ENCODE measurements at places on chromosomes 2 and 18.

DNA sequence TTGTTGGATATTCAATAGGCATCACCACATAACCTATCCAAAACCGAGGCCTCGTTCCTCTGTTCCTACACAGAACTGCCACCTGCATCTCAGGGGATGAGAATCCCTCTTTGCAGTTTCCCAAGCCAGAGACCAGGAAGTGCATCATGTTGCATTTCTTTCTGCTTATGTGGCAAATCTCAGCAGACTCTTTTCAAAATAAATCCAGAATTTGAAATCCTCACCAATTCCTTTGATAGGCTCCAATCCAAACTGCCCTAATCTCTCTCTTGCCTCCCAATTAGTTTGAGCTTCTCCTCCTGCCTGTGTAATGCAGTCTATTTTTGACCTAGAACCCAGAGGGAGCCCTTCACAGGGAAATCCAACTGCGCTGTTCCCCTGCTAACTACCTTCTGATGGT, 215.5 kb downstream of the RNF144A start:
- DNase-seq, result no peak

DNA sequence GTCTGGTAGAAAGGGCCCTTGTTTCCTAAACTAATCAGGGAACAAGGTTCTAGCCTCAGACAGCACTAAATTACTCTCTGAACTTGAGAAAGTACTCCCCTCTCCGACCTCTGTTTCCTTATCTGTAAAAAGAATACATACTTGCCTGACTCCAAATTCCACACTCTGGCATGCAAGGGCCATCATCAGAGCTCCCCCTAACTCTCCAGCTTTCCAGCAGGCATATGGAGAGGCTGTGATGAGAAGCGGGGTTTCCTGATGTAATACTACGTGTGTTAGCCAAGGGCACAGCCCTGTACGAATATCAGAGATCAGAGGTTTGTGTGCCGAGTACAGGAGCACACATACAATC, 1.8 kb upstream of the EVA1A start:
- no peak for DNase-seq

GRCh38 chr2:136131484-136131960, 13.6 kb upstream of the CXCR4 start:
- DNase-seq, result no peak

DNA sequence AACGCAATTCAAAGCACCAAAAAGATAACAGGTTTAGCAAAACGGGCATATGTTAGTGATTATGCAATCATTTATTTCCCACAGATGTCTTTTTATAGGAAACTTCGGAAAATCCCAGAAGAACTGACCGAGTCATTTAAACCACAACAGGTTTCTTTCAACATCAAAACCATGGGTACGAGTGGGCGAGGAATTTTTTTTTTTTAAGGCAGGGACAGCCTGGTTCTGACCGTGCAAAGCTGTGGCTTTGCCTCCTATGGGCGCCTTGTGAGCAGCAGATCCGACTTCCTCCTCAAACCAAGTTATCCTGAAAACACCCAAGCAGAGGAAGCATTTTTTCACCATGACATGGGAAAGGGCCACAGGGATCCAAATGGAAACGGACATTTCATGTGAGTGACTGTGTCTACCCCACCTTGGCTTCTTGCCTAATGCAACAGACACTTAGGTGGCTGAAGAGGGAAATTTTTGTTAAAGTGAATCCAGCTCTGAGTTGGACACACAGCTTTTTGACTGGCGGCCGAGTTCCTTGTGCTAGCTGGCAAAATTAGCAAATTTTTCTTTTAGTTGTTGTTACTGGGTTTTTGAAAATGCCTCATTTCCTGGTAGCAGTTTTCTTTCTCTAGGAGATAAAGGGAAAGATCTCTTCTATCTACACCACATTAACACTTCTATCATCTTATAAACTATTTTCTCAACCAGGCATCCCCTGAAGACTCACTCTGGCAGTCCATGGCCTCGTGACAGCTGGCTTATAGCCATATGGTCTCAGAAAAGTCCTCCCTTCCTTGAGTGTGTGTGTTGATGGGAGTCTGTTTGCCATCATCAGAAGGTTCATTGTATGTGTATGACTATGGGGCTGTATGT, 487.4 kb upstream of the ZEB2 start:
- DNase-seq, result no peak

- no peak for DNase-seq
Measured at GRCh38 chr2:11024259-11024645, 112.5 kb downstream of the KCNF1 start.

GRCh38 chr2:14806613-14807012, 174.1 kb downstream of the LRATD1 start:
- no peak for DNase-seq

DNA sequence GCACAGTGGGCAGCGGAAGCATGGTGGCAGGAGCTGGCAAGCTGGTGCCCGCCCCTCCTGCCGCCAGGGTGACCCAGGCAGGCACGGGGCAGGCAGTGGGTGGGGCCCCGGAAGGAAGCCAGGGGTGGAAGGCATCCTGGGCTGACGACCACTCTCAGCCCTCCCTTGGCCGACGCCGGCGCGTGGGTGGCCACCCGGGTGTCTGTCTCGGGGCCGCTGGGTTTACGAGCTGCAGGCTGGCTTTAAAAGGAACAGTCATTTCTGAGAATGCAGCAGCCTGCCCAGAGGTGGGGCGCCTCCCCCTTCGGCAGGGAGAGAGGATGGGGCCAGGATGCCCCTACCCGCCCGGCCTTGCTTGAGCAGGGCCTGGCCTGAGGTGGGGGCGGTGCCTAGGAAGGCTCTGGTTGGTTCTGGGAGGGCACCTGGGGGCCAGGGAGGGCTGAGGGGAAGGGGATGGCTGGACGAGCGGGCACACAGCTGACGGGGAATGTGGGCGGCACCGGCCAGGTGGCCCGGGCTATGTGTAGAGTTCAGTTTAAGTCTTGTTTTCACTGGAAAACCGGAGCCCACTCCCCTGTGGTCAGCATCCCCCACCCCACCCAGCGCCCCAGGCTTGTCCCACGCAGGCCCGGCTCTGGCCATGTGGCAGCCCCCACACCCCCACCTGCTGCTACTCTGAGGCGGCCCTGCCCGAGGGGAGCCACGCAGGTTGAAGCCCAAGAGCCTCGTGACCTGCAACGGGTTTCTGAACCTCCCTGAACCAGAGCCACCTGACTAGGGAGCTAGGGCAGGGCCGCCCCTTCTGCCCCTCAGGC, 6.3 kb downstream of the BOK start:
- DNase-seq, result no peak

DNA sequence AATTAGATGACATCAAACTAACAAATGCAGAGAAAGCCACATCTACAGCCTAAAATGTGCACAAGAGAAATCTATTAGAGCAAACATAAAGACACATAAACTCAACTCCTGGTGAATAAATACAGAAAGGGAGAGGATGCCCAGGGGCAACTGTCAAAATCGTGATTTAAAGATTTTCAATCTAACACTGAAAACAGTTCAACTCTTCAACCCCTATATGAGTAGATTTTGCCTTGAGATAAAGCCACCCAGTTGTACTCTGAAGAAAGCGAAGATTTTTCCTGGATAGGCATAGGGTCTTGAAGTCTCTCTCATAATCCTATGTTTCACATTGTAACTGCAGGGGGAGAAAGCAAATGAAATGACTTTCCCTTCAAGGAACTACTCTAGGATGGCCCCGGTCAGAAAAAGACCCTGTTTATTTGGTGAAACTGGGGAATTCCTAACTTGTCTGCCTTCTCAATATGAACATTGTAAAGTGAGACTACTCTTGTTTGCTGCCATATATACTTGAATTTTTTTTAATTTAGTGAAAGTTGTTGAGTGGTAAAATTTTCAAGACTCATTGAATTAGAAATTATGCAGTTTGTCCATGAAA, 226.7 kb downstream of the ERBB4 start:
- DNase-seq, result no peak

DNA sequence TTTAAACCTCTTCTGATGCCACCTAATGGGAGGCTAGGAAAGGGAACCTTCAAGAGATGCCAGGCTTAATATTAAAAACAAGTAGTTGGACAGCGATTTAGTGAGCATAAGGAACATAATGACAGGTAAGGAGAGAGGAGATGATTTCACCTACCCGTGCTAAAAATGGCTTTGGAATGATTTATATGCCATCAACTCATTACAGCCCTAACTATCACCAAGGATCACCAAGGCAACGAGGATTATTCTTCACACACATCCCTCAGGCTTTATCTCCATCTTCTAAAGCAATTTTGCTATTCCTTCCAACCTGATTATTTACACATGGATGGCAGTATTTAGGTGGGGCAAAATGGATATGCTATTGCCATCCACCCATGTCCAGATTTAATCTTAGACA, 237.8 kb downstream of the DCC start:
- DNase-seq, result no peak

DNA sequence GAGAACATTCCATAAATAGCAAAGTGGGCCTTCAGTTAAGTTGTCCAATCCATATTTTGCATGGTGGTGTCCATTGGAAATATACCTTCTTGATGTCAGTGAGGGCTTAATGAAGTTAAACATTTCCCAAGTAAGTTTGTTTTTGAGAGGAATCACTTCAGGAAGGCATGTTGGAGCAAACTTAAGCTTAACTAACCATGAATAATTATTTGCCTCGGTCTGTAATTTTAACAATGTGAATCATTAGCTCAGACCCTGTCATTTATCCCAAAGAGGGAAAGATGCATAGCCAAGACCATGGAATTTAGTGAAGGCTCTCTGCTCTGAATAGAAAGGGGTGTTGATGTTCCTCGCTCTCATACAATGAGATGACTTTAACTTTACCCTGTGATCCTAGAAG, 47.4 kb downstream of the SPATS2L start:
- no peak for DNase-seq

DNA sequence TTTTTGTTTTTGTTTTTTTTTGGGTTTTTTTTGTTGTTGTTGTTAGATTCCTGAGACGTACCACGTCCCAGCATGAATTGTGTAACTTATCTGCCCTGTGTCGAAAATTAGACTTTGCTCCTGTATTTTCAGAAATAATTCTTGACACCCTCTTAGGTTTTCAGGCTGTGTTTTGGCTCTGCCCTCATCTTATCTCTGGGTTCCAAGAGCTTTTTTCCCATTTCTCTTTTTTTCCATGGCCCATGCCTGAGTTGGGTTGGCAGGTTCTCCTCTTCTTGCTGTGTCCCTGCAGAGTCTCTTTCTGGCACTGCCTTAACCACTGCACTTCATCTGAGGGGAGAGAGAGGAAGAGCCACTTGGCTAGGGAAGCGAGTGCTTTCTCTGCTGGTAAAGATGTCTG, 42.4 kb downstream of the CTIF start:
- DNase-seq, result no peak

DNA sequence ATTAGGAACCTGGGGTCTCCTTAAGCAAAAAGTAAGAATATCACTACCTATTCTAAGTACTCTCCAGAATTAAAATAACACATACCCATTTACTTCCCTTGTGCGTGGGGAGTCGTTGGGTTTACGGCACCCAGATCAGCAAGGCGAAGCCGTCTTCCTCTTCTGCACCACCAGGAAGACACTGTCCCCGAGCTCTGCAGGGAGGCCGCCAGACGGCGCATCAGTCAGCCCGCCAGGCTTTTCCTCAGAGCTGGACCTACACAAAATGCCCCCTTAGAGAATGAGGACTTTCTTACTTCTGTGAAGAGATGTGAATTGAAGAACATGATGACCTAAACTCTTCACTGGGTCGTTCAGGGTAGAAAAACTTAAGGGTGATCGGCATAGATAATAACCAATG, 526.5 kb downstream of the GALR1 start:
- DNase-seq, result no peak

- no peak for DNase-seq
Measured at GRCh38 chr2:16181741-16182090, 241.4 kb downstream of the MYCN start.

GRCh38 chr2:96895032-96895745, 25.3 kb upstream of the SEMA4C start:
- no peak for DNase-seq

DNA sequence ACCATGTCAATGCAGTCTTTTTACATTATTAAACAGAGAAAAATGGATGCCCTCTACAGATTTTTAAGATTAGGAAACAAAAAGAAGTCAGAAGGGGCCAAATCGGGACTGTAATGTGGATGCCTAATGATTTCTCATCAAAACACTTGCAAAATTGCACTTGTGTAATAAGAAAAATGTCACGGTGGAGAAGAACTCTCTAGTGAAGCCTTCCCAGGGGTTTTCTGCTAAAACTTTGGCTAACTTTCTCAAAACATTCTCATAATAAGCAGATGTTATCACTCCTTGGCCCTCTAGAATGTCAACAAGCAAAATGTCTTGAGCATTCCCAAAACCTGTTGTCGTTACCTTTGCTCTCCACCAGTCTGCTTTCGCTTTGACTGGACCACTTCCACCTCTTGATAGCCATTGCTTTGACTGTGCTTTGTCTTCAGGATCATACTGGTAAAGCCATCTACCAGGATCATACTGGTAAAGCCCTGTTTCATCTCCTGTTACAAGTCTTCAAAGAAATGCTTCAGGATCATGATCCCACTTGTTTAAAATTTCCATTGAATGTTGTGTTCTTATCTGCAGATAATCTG, 226.8 kb downstream of the TNS1 start:
- no peak for DNase-seq

DNA sequence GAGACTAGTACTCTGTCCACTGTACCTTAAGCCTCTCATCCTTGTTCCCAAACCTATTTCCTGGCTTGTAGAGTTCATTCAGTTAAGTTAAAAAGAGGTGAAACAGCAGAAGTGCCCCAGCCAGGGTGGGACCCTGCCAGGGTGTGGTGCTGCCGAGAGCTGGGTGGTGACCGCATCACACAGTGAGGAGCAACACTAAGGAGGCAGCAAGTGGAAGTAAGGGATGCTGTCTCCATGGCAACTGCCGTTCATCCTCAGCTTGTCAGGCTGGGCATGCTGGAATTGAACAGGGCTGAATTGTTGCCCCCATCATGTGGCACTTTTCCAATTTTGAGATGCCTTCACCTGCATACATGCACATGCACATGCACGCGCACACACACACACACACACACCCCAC, 77.0 kb downstream of the VSNL1 start:
- no peak for DNase-seq

- DNase-seq, result no peak
Measured at GRCh38 chr2:45836316-45836715, 184.8 kb downstream of the PRKCE start.

GRCh38 chr2:170394641-170395387, 216.9 kb downstream of the MYO3B start:
- no peak for DNase-seq

DNA sequence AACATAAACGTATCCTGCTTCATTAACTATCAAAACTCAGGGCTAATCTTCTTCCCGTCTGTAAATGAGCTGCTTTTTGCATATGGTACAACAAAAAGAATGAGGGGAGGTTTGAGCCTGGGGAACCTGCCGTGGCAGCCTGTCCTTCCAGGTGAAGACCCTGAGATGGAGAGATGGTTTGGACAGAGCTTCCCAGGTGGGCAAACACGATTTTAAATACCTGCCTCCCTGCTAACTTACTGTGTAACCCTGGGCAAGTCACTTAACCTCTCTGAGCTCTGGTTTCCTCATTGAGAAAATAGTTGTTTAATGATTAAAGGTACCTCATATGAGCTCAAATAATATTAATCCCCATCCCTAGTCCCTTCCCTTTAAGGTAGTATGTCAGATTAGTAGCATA, 9.0 kb downstream of the EMX1 start:
- DNase-seq, result no peak

- no peak for DNase-seq
Measured at GRCh38 chr18:45727068-45727467, 3.1 kb downstream of the SLC14A1 start.

GRCh38 chr18:44637210-44638033, 43.3 kb upstream of the SETBP1 start:
- no peak for DNase-seq

- DNase-seq, result no peak
Measured at GRCh38 chr2:185787227-185788145, 48.9 kb downstream of the FSIP2 start.

All from NCI-H1105 (cell line).